Fibroblast of villous mesenchyme (primary cell): ENCODE measurements at places on chromosomes 2 and 18. TPM values are rescaled to one million over a fixed set of nuclear protein-coding genes. Genes with fewer than 3 reads are reported as not detected.

The CHRNG gene
- not detected in 2 replicates for total RNA-seq

The NLRC4 gene
- not detected in 2 replicates for total RNA-seq

The RESP18 gene
- total RNA-seq = not detected in 2 replicates

The SCYGR4 gene
- total RNA-seq = not detected in 2 replicates

The MEP1B gene
- under 0.01 and 0.64 TPM in 2 replicates for total RNA-seq

The INHA gene
- total RNA-seq = 0.43 and 0.64 TPM in 2 replicates

The VAMP5 gene
- total RNA-seq = 18.1 and 22.9 TPM in 2 replicates

The UGT1A10 gene
- total RNA-seq = not detected in 2 replicates

The SIX3 gene
- not detected in 2 replicates for total RNA-seq

The TBC1D8 gene
- 10.6 and 13.4 TPM in 2 replicates for total RNA-seq

The CNNM4 gene
- 3.9 and 5.6 TPM in 2 replicates for total RNA-seq

The KLHL41 gene
- 0.32 and 0.43 TPM in 2 replicates for total RNA-seq

The CCDC121 gene
- 1.3 and 1.9 TPM in 2 replicates for total RNA-seq

The CFC1 gene
- not detected in 2 replicates for total RNA-seq

The HOXD4 gene
- 5.5 and 7.8 TPM in 2 replicates for total RNA-seq

The IL1RN gene
- total RNA-seq = not detected in 2 replicates

The GKN2 gene
- total RNA-seq = not detected in 2 replicates

The IL1A gene
- total RNA-seq = 0.32 and 0.43 TPM in 2 replicates

The CXCR4 gene
- total RNA-seq = not detected in 2 replicates

The CYP26B1 gene
- total RNA-seq = under 0.01 and 0.43 TPM in 2 replicates

The HRH4 gene
- under 0.01 TPM in 1 of 2 replicates, not detected in the other for total RNA-seq

The GPR45 gene
- total RNA-seq = not detected in 2 replicates

The FAM228A gene
- total RNA-seq = 0.43 and 0.64 TPM in 2 replicates

The SKOR2 gene
- total RNA-seq = not detected in 2 replicates

The SOCS6 gene
- 30.9 and 34.5 TPM in 2 replicates for total RNA-seq

The CDH2 gene
- 74.7 and 89.2 TPM in 2 replicates for total RNA-seq

The IGFBP5 gene
- total RNA-seq = 644 and 754 TPM in 2 replicates

The CD207 gene
- not detected in 2 replicates for total RNA-seq

The KCNG2 gene
- total RNA-seq = under 0.01 and 0.64 TPM in 2 replicates

The ATP6V1B1 gene
- 0.97 TPM in 1 of 2 replicates, not detected in the other for total RNA-seq

The MOCOS gene
- 3.0 and 7.1 TPM in 2 replicates for total RNA-seq

The RMDN2 gene
- total RNA-seq = 5.8 and 9.5 TPM in 2 replicates

The ANKRD36 gene
- 27.7 and 28.9 TPM in 2 replicates for total RNA-seq
